Stimulated activated CD8-positive, alpha-beta memory T cell treated with anti-CD3 and anti-CD28 coated beads, Interleukin-2, amount 100 ng/mL, for 48 hours (primary cell): ENCODE measurements at places on chromosomes 1 and 21.

GRCh38 chr1:226571893-226572292, 23.3 kb downstream of the STUM start:
- no peak for DNase-seq

DNA sequence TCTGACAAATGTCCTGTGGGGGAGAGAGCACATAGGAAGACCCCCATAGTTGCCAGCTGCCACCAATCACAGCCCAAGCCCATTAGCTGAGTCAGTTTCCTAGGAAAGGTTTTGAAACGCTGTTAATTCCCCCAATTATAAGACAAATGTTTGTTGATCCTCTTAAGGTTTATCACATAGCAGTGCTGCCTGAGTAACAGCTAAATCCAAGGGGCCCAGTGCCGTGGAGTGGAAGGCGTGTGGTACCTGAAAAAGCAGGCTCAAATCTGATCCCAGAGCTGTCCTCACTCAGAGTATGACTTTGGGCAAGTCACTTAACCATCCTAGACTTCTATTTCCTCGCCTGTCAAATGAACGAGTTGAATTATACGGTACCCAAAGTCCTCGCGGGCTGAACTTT, 69.5 kb downstream of the GRIK3 start:
- DNase-seq = no peak

GRCh38 chr1:184827600-184828368, 73.1 kb upstream of the EDEM3 start:
- no peak for DNase-seq

- DNase-seq = no peak
These were observed 23.0 kb upstream of the EPHA2 start for GRCh38 chr1:16178596-16179497.
